ENCODE measurements at places on chromosomes 1 and 21.

DNA sequence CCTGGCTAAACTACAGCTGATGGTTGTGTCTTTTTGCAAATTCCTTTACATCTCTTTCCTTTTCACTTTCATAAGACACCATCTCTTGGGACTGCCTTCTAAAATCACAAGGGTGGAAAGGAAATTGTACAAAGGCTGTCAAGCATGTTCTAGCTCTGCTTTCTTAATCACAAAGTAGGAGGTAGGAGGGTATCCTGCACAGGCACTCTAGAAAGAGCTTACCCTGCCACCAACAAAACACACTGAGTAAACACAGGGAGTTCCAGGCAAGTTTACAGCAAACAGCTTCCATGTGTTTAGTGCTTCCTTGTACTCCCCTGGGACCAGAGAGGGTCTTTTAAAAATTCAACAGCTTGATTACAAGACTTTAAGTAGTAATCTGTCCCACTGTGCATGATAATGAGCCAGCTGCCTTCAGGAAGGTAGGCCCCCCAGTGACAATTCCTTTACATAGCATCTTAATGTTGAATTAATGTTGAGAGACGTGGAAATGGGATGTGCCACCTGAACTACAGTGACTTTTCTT is 2.4 kb downstream of the PLPP3 start:
- DNase-seq: peak; percentile 83

- no peak for DNase-seq
These were observed 2.9 kb upstream of the PIGR start for GRCh38 chr1:206949208-206949607.

DNA sequence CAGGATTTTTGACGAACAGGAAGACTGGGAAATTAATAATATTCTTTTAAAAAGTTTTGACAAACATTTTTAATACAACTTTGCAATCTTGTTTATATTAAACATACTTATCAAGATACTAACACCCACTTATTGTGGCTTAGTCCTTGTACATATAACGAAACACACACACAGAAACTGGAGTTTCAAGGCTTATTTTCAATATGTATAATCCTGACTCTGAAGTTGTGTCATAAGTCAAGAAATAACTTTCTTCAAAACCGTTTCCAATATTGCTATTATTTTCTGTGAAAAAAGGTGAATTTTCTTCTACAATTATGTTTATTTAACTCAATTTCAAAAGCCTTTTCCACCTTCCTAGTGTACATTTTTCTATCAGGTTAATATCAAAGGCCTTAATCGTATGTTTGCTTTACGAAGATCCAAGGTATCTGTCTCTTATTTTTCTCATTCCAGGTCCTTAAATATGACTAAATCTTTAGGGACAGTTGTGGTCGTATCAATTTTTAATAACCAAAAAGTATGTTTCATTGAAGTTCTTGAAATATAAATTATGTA is 1.8 kb downstream of the CDKN2C start:
- DNase-seq: no peak

- peak; percentile 74 for DNase-seq
These were observed 62.9 kb downstream of the TEX35 start for GRCh38 chr1:178575611-178576361.

DNA sequence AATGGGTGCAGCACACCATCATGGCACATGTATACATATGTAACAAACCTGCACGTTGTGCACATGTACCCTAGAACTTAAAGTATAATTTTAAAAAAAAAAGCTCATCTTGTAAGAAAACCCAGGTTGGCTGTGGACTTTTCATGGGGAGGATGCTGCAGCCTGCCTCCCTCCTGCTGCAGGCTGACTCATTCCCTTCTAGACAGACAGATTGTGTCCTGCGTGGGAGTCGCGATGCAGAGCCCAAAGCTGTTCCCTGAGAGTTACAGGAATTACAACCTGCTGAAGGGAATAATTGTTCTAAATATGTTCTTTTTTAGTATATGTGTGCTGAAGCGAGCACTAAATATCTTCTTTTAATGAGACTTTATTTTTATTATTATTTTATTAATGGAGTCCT is 93.2 kb downstream of the TBX19 start:
- no peak for DNase-seq

DNA sequence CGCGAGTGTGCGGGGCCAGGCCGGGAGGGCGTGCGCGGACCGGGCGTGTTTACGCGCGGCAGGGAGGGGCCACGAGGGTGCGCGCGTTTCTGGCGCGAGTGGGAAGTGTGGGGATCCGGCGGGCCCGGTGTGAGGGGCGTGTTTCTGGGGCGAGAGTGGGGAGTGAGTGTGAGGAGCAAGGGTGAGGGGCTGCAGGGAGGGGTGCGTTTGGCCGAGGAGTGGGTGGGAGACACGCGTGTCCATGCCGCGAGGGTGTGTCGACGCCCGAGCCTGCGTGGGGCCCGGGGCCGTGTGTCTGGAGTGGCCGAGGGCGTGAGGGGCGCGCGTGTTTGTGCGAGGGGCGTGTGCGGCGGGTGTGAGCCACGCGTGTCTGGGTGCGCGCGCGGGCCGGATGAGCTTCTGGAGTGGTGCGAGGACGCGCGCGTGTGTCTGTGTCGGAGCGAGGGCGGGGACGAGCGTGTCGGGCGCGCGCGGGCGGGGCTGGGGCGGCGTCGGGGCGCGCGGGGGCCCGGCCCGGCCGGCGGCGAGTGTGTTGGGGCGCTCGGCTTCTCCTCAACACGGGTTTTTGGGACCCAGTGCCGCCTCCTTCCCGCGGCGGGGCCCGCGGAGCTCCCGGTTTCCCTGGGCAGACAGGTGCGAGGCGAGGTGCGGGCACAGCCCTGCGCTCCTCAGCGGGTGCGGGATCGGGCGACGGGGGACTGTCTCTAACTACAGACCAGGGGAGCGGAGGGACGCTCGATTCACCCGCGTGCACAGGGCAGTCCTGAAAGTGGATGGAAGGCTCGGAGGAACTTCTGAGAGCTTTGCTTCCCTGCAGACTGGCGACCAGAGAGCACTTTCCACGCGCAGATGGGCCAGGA is 65.8 kb upstream of the VAMP3 start:
- DNase-seq: peak; percentile 53

DNA sequence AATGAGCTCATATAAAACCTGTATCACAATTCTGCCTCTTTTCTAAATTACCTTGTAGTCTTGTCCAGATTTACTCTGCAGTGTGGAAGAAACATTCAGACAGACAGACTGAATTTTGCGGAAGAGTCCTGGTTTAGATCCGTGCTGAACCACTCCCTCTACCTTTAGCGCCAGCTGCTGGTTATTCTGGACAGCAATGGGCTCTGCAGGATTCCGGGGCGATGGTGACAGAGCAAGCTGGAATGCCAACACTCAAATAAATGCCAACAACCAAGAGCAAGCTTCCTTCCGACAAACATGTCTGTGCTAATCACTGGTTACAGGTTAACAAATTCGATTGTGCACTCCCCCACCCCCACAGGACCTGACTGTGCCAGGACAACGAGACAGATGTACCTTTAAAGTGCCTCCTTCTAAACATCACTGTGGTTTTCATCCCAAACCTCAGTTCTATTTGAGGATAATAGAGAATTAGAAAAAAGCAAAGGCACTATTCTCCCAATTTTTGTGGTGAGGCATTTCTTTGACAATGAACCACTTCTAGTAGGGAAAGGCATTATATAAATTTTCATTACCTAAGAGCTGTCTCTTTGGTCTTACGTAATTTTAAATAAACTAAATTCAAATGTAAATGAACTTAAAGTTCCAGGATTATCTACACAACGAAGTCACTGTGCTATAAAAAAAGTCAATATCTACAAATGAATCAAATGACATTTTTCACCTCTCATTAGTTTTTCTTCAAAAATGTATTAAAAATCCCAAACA is 90.4 kb downstream of the INTS7 start:
- peak; percentile 13 for DNase-seq

GRCh38 chr1:242240077-242240476 is 241.2 kb upstream of the MAP1LC3C start:
- no peak for DNase-seq

- no peak for DNase-seq
These were observed 82.7 kb upstream of the KCTD3 start for GRCh38 chr1:215484171-215484939.

DNA sequence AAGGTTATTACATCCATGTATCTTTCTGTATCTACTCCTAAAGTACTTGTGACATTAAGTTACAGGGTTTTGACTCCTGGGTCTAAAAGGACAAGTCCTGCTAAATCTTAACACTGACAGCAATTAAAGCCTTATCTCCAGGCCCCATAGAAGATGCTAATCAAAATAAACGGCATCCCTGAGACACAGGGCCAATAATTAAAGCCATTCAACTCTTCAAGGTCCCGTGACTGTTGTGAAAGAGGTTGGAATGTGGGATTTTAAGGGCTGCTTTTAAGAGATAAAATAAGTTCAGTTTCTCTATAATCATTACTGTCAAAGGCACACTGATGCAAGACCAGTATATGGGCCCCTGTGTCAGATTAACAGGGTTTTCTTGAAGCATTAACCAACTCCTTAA is 8.3 kb downstream of the DNAI4 start:
- no peak for DNase-seq

DNA sequence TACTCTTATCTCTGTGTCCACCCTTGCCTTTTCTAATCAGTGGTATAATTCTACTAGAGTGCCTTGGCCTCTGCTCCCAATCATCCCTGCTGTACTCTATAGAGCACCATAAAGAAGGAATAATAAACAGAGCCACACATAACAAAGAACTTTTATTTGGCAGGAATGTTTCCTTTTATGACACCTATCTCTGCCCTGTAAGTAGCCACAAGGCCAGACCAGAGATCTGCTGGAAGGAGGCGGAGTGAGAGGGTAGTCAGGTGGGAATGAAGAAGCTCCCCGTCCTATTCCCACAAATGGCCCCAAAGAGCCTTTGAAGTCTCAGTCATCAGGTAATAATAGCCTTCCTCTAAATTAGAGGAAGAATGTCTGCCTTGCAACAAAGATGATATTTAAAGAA is 32.7 kb downstream of the WLS start:
- no peak for DNase-seq

DNA sequence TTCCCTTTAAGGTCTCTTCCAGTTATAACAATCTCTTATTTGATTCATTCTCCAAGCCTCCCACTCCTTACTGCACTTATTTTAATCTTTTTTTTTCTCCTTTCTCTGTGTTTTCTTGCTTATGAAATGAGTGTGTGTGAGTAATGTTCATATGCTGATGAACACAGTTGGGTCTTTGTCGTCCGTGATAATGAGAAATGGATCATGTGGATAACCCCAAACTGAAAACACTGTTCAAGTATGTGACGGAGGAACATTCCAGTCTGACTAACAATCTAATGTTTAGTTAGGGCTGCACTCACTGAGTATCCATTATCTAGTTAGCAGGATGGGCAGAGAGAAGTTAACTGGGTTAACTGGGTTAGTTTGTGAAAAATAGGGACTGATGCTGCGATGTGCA is 253.1 kb upstream of the DUSP10 start:
- DNase-seq: no peak

DNA sequence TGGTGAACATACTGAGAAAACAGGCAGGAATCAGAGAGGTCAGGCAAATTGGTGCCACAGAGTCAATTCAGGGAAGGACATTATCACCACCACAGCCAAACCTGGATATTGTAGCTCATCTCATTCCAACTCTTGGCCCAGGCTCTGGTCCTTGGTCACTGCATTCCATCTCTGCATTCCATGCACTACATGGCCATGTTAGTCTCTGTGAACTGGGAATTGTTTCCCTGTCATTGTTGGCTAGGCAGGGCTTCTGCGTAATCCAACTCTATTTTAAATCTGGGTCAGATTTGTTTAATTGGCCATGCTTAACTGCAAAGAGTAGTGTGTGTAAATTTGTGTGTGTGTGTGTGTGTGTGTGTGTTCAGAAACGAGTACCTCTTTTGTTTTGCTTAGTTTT is 837.6 kb upstream of the ADAMTS5 start:
- peak; percentile 27 for DNase-seq

DNA sequence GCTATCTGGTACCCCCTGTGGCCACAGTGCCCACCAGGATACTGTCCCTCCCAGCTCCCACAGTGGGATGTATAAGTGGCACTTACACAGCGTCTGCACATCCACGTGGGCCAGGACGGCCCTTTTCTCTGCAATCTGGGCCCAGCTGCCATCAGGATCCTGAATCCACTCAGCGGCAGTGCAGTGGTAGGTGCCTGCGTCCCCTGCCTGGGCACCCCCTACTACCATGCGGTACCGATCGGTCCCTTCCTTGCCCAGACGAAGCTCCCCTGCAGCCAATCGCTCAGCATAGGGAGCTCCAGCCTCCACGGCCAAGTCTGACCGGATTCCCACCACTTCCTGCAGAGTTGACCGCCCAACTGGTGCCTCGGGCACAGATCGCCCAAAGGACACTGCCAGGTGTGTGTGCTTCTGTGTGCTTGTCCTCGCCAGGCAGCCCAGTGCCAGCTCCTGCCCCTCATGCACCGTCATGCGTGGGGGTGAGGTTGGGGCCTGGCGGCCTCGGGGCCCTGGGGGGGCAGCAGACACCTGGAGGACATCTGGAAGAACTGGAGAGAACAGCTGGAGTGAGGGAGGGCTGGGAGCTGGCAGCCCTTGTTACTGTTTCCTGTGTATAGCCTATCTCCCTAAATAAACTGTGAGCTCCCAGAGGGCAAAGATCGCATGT is 4.7 kb downstream of the IGSF8 start:
- no peak for DNase-seq

GRCh38 chr21:45352621-45353139 is 52.3 kb upstream of the COL18A1 start:
- no peak for DNase-seq

DNA sequence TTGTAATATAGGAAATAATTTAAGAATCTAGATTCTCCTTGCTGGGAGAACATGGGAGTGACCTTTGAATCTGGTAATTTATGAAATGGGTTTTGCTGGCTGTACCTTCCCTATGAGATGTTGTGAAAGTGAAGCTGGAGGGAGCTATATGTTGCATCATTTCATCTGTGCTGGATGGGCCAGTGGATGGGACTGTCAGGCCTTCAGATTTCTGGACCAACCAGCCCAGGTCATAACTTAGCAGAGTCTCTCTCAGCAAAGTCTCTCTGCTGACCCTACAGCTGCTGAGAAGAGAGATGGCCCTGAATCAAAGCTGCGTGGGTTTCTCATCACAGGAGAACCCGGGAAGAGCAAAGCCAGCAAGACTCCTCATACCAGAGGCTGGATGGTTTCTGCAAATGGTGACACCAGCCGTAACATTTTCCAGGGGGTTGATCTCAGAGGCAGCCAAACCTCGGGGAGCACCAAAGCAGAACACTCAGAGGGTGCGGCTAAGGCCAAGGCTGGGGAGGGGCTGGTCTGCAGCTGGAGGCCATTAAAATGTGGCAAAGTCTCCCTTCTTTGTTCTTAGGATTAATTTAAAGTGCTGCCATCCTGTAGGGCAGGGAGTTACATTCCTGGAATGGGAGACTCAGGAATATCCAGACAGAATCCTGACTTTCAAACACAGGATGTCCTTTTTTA is 18.2 kb upstream of the PTGFRN start:
- DNase-seq: no peak

GRCh38 chr1:234628089-234628488 is 18.1 kb upstream of the IRF2BP2 start:
- DNase-seq: no peak

GRCh38 chr1:110559157-110559556 is 40.2 kb upstream of the KCNA10 start:
- DNase-seq: no peak

GRCh38 chr21:46135782-46136395 is 19.5 kb downstream of the FTCD start:
- no peak for DNase-seq

GRCh38 chr1:172642970-172643369 is 15.9 kb upstream of the FASLG start:
- DNase-seq: no peak

GRCh38 chr1:154717528-154717924 is 109.5 kb upstream of the ADAR start:
- no peak for DNase-seq

Measured in muscle of back (tissue), 13 donors.